ENCODE measurements at places on chromosomes 6 and 20.

- DNase-seq: no peak
Measured at GRCh38 chr20:1330075-1330830, 1.3 kb upstream of the SDCBP2 start.

DNA sequence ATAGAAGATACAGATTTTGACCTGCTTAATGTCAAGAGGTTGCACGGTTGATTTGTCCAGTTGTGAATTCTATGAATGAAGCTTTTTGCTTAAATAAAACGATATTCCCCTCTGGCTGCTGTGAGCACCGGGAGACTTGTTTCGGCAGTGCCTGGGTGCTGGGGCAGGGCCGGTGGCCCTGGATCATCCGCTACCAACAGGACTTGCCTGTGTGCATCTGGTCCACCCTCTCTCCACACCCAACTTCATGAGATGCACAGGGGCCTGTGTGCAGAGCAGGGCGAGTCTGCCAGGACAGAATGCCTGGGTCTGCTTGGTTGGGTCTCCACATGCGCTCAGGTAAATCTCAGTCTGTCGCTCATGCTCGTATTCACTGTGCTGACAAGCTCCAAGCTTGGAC, 65.5 kb downstream of the TSHZ2 start:
- no peak for DNase-seq

- DNase-seq: no peak
Measured at GRCh38 chr20:64086801-64087200, 2.6 kb upstream of the LKAAEAR1 start.

DNA sequence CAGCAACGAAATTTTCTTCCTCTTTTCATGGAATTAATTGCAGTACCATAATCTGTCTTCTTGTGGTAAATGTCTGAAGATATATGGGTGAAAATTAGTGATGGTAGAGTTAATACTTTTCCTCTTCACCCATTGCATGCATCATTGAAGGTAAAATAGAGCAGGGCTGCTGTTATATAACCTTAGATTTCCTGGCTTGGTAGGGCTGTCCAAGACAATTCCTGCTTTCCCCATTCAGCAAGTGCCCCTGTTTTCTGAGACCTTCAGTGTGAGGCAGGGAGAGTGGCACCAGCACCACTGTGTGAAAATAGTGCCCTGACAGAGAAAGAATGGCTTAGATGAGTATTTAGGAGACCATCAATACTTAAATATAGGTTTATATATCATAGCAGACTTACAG, 202.0 kb downstream of the ZFAND3 start:
- DNase-seq: no peak
